Adipocyte (in vitro differentiated cells): ENCODE measurements at places on chromosomes 5 and 9.

- DNase-seq, result no peak
Measured at GRCh38 chr5:84306601-84307000, 78.1 kb downstream of the EDIL3 start.

DNA sequence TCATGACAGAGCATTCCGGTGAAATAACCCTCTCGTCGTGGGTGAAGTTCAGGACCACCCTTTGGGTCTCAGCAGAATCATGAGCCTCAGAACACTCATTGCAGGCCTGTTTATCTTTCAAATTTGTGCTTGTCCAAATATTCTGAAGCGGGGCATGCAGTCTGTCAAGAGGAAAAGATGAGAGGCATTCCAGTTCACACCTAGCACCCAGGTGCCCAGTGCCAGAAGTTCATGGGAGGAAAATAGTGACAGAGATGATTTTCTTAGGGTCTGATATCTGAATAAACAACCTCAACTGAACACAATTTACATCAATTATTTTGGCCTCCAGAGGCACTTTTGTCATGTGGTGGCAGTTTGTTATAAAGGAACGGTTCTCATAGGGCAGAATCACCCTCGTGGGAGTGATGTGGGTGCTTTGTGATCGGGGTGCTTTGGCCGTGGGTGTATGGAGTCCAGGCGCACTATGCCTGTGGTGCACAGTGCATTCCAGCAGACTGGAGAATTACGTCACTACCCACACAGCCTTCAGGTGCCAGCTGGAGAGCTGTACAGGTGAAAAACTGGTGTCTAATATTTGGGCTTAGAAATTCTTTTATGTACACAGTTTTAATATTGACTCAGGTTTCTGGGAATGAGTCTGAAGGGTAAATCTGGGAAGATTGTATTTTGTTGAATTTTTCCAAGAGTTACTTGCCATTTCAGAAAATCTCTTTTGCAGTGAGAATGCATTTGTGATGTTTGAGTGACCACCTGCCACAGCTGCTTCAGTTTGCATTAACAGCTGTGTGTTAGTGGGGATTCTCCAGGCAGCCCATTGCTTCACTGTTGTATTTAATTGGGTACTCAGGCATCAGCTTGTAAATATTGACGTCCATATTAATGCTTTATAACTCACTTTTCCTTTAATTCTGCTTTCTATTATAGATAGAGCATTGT is 289.3 kb downstream of the FANCC start:
- DNase-seq, result no peak

DNA sequence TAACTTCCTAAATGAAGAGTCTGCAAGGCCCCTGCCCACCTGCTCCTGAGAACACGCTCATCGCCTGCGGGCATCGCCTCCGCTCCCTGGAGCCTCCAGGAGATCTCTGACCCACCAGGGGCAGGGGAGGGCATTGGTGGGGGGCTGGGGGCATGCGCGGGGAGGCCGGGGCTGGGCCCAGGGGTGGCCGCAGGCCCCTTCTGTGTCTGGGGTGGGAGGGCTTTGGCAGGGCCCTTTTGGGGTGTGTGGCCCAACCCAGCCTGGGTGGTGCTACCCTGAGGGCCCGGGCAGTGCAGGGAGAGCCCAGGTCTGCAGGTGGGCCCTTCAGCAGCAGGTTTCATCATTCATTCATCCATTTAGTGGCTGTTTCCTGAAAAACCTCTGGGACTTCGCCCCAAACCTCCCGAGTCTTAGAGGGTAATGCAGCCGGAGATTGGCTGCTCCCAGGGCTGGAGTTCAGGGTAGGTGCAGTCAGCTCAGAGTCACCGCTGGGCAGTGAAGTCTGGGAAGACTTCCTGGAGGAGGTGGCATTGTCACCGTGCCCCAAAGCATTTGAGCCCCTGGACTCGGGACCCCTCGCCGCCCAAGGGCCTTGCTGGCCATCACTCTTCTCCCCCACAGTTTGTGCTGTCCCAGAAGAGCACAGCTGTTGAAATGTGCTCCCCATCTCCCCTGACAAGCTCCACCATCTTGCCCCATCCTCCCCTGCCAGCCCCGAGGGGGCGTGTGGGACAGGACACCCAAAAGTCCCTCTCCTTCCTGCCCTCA is 255.1 kb downstream of the PARP8 start:
- no peak for DNase-seq

GRCh38 chr9:96620832-96621269 is 1.2 kb upstream of the CDC14B start:
- no peak for DNase-seq

DNA sequence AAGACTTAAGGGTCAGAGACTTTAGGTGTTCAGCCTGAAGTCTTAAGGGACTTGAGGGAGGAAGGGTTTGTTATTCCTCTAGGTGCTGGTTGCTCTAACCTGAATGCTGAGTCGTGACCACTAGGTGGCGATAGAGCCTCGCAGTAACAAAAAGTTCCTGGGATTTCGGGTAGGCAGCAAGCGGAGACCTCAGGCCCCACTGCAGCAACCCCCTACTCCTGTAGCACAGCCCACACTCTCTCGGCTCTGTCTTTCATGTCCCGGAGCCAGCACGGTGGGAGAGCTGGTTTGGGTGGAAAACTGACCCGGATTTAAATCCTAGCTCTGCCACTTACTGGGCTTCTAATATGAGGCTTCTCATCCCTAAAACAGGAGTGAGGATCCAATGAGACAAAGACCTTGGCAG is 100.3 kb upstream of the PANK3 start:
- peak; percentile 84 for DNase-seq

DNA sequence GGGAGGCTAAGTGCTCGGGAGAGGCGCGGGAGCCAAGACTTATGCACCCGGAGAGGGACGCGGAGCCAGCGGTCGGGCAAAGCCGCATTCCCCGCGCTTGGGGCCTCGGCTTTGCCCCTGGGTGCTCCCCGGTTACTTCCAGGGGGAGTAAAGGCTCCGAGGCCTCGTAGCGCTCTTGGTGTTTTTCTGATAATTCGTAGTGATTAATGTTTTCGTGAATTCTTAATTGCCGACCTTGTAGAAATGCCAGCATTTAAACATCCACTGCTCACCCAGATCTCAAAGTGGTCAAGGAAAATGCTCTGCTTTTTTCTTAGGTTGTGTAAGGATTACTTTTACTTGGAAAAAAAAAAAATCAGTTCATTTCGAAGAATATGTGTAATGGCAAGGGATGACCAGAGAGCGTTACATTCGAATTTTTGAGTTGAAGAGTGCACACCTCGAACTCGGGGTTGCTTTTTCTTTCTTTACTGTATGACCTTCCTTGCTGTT is 654 bp upstream of the TUT7 start:
- DNase-seq, result no peak

DNA sequence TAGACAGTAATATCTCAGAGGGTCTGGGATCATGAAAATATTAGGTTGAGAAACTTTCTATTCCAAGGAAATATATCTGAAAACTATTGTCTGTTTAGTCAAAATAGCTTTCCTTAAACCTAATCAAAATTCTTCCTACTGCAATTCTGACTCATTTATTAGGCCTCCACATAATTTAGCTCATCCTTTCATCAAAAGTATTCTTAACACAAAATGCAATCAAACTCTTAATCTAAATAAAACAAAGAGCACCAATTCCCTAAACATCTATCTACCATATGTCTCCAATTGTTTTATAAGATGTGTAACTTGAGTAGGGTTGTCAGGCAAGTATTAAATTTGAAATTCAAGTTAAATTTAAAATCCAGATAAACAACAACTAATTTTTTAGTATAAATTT is 142.1 kb downstream of the PLK2 start:
- DNase-seq, result peak; percentile 5

DNA sequence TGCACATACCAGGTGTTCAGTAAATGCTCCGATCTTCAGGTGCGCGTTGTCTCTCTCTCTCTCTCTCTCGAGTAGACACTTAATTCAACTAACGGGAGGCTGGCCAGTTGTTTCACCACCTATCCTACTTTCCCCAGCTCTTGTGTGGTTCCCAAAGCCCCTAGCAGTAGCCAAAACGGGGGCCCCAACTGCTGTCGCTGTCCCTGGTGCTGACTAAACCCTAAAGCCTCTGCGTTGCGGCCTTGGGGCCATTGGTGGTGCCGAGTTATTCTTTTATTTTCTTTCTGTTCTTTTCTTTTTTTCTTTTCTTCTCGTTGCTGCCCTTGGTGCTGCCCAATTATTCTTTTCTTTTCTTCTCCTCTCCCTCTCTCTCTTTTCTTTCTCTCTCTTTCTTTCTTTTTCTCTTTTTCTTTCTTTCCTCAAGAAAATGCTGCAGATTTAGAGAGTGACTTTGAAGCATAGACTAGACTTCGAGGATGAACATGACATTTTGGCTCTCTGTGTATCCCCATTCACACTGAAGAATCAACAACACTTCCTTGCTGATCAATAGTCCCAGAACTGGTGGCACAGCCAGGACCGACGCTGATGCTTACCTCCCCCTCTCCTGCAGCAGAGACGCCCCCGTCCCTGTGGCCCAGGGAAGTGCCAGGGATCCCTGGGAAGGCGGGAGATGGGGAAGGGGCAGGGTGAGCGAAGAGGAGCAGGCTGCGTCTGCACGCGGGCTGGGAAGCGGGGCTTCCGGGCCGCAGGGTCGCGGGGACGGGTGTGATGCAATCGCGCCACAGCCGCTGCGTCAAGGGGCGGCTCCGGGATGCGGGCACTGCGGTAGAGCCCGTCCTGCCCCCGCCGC is at the start of gene FBLL1:
TSS of gene FBLL1 (plus strand) at position 785 of the 853 bp plus-strand sequence. CDS start 200 bp downstream, outside the sequence.
- peak; percentile 56 for DNase-seq

GRCh38 chr5:76608833-76609232 is 14.4 kb downstream of the F2RL2 start:
- peak; percentile 31 for DNase-seq

- DNase-seq, result peak; percentile 62
Measured at GRCh38 chr5:82222597-82223574, 55.3 kb downstream of the RPS23 start.

DNA sequence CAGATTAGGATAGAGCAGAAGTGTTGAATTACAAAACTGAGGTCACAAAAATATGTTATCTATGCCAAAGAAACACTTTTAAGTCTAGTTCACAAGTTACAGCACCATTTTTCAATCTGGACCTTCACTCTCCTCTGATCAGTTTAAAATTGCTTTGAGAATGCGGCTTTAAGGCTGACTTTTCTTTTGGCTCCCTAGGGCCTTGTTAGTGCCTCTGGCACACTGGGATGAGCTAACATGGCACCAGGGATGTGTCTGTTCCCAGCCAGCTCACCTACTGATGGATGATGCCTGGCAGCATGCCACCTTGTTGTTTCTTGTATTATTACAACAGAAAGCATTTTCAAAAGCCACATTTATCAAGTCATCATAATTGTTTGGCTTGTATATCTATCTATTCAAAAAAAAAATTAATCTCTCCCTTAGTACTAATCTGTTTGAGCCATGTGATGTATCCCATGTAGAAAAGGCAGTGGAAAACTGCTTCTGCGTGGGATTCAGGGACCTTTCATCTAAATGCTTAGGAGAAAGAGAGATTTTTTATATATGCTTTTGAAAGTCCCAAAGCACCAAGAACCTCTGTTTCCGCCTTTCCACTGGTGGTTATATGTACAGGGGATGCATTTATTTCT is 46.6 kb downstream of the ADAMTSL1 start:
- peak; percentile 34 for DNase-seq

GRCh38 chr9:100196215-100196614 is 97.2 kb downstream of the INVS start:
- no peak for DNase-seq

DNA sequence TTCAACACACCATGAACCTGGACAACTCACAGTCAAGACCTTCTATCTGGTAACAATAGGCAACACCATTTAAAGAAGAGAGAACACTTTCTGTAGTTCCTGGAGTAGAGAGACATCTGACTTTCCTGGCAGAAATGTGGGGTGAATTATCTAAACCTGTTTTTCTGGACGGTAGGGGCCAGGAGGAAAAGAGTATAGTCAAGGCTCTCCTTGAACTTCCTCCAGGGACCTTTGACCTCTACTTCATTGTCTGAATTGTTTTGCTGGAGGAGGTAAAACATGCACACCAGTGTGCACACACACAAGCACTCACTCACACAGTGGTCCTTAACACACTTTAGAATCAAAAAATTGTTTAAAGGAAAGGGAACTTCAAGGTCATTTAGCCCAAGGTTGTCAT is 13.2 kb downstream of the S100Z start:
- DNase-seq, result no peak

DNA sequence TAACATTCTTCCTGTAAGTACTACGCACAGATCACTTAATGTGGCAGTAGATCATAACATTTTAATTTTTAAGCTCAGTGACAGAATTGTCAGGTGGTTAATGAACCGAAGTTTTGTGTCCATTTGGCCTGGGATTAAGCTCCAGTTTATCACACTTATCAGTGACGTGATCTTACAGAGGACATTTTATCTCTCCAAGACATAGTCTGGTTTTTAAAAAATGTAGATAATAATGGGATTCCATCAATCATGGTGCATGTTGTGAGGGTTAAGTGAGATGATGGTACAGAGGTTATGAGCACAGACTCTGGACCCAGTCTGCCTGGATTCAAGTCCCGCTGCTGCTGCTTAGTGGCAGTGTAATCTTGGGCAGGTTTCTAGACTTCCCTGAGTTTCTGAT is 66.0 kb upstream of the ZFAND5 start:
- DNase-seq, result no peak

DNA sequence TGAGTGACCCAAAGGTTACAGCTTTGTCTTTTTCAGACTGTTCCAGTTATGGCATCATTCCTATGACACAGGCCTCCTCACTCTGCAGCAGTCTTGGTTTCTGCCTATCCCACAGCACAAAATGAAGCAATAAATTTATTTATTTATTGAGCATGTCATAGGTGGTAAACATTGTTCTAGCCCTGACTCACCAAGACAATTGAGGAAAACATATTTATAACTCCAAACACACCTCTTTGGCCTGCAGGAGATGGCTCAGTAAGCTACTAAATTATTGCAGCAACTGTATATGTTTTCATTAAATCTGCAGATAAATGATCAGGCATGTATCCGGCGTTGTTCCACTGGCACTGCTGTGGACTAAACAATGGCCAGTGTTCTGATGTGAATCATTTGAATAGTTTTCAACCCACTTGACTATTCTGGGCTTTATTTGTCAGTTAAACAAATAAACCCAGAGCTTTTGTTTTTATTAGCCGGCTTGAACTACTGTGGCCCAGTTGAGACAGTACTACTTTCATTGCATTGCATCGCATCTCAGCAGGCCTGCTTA is 83.2 kb downstream of the FOXD1 start:
- peak; percentile 86 for DNase-seq

- DNase-seq, result no peak
Measured at GRCh38 chr5:73605223-73606087, 20.5 kb upstream of the ARHGEF28 start.

- DNase-seq, result no peak
Measured at GRCh38 chr5:165622864-165623536, 2117.6 kb downstream of the MAT2B start.

GRCh38 chr9:19379283-19379682 is 753 bp downstream of the RPS6 start:
- DNase-seq, result no peak
